ENCODE measurements at places on chromosomes 16 and 17.

- no peak for DNase-seq
Observed at GRCh38 chr17:2418572-2418971, 17.7 kb upstream of the MNT start.

DNA sequence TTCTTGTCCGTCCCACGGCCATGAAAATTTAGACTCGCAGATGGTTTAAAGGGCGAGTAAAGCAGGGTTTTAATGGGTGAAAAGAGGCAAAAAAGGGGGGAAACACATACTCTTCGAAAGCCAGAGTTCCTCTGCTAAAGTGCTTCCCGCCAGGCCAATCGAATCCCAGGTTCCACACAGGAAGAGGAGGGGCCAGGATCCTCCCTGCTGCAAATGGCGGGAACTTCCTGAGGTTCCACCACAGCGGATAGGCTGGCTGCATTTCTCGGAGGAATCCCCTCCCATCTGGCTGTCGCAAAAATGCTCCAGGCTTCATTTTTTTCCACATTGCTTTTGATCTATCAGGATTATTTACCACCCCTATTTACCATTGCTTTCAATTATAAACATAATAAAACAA, 670.1 kb upstream of the CA10 start:
- DNase-seq, result no peak

DNA sequence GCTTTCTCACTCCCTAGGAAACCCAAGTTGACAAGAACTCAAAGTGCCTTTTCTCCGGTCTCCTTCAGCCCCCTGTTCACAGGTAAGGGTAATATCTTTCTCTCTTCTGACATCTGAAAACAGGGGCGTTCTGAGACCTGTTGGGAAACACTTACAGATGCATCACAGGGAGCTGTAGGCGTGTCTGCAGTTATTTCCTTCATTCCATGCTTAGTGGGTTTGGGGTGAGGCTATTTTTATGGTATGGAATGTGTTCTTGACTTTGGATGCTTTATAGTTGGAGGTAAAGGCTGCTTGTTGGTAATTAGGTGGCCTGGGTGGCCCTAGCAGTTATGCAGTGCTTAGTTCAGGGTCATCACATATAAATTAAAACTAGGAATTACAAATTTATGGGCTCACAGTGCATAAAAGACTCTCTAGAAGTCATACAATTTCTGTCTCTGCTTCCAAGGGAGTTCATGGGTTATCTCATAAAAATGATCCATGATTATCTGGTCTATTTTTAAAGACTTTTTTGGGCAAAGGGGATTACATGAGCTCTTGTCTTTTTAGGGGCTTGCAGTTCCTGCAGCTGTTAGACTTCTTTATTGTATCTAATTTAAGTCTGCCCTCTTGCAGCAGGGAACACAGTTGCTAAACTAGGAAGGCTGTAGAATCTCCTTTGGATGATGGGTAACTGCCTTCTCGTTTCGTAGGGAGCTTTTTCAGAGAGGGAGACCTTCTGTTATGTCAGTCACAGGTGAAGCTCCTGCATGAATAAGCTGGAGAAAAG, 10.2 kb downstream of the SOCS7 start:
- DNase-seq, result no peak

GRCh38 chr16:72210072-72210471, 38.1 kb upstream of the PMFBP1 start:
- DNase-seq, result no peak

- DNase-seq, result no peak
Observed at GRCh38 chr17:32493571-32493970, 6.8 kb downstream of the CDK5R1 start.

GRCh38 chr16:66988197-66988788, at the start of gene CES4A:
Gene CES4A (plus strand): TSS chr16:66988589. CDS start chr16:66988773, 184 bp downstream.
- no peak for DNase-seq

DNA sequence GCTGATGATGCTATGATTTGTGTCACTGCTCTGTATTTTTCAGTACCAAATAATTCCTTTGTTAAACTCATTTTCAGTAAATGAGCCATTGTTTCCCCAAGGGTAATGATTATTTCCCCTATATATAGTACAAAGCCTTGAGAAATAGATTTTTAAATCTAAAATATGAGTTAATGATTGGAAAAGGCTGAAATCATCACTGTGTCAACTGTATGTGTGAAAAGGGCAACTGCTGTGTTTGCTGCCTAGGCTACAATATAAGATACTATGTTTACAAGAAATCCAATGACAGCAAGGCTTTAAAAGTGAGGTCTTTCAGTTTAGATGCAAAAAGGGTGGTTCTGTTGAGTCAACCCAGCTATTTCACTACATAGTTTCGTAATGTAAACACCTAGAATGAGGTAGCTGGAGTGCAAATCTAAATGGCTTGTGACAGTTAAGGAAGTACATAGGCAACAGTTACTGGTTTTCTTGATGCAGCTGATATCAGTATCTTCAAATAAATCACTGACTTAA, 15.3 kb downstream of the NLK start:
- no peak for DNase-seq

DNA sequence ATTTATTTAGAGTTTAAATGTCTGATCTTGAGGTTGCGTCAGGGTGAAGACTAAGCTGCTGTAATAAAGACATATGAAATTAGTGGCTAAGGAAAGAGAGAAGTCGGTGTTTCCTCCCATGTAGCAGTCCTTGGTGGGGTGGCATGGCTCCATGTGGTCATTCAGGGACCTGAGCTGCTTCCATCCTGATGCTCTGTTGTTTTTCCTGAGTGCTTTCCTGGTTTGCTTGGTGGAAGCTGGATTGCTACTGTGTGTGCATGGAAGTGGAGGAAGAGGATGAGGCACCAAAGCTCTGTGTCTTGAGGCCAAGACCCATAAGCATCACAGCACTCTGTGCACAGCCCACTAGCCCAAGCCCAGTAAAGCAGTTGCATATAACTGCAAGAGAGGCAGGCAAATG, 241.8 kb upstream of the CACNG5 start:
- no peak for DNase-seq

DNA sequence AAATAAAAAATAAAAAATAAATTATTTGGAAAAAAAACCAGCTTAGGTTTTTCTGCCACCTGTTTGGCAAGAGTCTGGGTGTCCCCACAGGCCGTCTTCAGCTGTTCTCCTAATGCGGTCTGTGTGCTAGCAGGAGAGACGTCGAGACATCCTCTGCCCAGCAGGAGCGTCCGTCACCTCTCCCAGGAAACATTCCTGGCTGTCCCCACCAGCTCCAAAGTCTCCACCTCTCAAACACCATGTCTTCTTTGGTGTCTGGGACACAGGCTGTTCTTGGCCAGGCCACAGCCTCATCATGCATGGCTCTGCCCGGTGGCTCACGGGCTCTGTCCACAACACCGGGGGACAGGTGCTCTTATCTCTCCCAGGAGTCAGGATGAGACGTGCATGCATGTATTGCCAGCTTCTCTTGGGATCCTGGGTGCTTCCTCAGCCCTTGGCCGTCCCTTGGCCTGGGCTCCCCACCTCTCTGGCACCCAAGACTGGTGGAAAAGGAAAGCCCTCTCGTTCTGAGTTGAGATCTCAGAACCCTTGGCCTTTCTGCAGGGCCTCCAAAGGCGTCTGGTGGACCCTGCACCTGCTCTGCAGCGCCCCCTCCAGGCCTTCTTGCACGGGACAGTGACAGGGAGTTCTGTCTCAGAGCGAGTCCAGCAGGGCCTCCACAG, 84.9 kb upstream of the CBX4 start:
- DNase-seq, result no peak

GRCh38 chr17:46043606-46044005, 44.6 kb downstream of the STH start:
- DNase-seq, result no peak

- peak; percentile 34 for DNase-seq
Observed at GRCh38 chr17:40121181-40122135, at the start of gene MSL1. Gene MSL1 (plus strand): TSS chr17:40121971. CDS start chr17:40122613, 642 bp downstream.

DNA sequence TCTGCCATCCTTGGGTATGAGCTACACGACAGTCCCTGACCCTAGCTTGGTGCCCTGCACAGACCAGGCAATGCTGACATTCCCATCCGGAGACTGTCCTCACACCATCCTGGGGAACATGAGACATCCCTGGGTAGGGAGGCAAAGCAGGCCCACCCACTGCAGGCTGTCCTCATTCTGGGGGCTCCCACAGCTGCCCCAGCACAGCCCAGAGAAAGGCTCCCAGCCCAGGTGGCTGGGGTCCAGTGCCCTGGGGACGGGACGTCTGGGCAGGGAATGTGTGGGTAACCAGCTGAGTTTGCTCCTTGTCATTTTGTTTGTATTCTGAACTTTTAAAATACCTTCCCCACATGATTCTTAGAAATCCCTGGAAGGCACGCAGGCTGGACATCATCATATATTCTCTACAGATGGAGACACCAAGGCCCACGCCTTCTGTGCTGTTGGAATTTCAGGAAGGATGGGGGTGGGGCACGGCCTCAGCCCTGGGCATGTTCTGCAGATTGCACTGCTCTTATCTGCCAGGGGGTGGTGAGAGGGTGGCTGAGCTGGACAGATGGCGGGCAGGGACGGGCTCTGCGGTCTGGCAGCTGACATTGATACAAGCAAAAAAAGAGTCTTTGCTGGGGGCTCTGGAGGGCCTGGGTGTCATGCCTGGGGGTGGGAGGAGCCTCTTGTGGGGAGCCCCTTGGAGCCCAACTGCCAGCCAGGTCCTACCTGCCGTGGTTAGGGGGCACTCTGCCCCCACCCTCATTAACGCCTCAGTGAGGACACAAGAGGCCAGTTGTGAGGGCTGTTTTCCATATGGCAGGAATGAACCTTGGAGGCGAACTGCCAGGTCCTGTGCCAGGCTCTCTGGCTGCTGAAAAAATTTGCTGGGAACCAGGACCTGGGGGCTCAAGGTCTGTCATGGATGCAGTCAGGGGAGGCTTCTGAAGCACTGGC, 28.4 kb downstream of the LRRC75A start:
- no peak for DNase-seq

- DNase-seq, result no peak
Observed at GRCh38 chr17:75271233-75271954, 363 bp upstream of the MIF4GD start.

DNA sequence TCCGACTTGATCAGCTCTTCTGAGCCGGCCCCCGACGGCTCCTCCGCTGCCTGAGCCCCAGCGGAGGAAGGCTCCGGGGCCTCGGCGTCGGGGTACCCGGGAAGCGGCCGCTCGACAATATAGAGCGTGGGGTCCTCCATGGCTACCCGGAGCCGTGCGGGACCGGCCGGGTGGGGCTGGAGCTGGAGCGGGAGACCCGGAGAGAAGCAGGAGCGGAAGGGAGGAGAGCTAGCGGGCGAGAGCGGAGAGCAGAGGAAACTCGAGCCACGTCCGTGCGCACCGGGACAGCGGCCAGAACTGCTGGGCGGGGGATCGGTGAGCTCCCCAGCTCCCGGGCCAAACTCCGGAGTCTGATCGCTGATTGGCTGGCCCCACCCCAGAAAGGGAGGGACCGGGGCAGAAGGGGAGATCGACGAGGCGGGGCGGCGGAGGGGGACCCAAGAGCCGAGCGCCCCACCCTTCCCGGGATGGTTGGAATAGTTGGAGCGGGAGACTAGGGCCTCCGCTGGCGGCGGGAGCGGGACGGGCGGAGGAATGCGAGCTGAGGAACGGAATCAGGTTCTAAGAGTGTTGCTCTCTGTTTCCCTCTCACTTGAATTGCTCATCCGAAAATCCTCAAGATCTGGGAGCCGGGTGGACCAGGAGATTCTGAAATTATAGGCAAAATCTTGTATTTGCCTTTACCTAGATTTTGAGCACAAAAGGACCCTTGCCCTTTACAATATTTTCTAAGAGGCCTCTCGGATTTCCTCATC, at the start of gene CAVIN1:
Gene CAVIN1 (minus strand): TSS at position 299 of the 755 bp plus-strand sequence. CDS start 159 bp downstream, at position 140.
- DNase-seq, result peak; percentile 54

DNA sequence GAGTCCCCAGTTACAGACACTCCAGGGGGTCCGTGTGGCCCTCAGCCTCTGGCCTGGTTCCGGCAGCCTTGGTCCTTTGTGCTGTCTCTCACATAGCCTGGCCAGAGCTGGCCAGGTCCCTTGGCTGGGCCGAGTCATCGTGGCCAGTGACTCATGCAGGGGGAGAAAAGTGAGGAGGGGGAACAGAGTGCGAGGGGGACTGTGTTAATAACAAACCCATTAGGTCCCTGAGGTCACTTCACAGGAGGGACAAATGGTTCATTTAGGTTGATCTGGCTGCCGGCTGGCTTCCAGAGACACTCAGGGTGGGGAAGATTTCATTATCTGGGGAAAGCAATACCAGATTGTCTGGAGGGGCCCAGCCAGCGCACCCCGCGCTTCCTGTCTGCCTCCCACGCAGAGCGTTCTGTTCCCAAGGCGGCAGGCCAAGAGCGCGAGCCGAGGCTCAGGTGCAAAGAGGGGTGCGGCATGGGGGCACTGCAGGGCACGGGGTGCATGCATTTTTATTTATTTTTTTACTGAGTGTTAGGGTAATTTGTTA, 223.1 kb downstream of the SEC14L1 start:
- DNase-seq, result no peak

DNA sequence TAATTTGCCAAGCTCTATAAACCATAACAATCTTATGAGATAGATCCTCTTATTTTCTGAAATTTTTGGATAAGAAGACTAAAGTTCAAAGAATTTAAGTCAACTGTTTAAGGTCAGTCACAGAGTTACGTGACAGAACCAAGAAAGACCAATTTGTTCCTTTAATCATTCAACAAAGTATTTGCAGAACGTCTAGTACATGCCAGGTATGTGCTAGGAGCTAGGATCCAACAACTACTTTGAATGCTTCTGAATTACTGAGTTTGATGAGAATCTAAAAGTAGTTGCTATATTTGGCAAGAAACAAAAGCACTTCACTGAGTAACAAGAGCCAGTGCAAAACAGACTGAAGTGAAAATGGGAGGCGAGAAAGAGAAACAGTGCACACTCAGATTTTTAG, 15.0 kb downstream of the GLOD4 start:
- DNase-seq, result no peak

DNA sequence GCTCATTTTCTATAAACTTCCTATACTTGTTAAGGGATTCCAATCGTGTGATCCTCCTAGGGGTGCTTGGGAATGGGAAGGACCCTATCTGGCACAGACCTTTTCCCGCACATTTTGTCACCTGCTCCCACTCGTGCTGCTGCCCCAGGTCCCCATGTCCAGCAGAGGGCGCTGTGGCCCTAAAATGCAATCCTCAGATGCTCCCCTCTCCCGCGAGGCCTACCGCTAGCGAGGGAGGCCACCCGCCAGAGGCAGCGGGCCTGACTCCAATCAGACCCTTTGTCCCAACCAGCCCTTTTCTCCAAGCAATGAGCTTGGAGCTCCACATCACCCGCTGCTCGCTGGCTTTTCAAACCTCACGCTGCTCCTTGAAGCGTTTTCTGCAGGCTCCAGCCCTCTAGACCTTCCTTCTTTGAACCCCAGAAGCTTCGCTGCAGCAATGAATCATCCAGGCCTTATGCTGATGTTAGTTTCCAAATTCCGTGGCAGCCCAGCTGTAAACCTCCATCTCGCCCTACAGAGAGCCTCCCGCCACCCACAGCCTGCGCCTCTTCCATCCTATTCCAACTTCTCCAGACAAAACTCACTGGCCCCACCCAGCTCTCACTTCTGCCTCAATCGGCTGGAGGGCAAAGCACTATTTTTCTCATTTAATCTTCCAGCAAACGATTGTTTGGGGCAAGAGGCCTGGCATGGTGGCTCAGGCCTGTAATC, 23.6 kb upstream of the FZD2 start:
- DNase-seq, result peak; percentile 74

- peak; percentile 73 for DNase-seq
Observed at GRCh38 chr17:68462381-68463210, 5.3 kb upstream of the WIPI1 start.

- DNase-seq, result no peak
Observed at GRCh38 chr16:66512272-66513110, 37.4 kb downstream of the TK2 start.

GRCh38 chr16:63037761-63038396, 1001.6 kb upstream of the CDH8 start:
- peak; percentile 24 for DNase-seq

- no peak for DNase-seq
Observed at GRCh38 chr16:88665148-88665547, 2.3 kb upstream of the MVD start.

- DNase-seq, result no peak
Observed at GRCh38 chr16:56874800-56875199, 9.8 kb downstream of the SLC12A3 start.

All from NCI-H1048 (cell line).